ENCODE measurements at places on chromosomes 4 and X.
A peak's percentile ranks its signal among the peaks of the same experiment; 100 is the strongest.

DNA sequence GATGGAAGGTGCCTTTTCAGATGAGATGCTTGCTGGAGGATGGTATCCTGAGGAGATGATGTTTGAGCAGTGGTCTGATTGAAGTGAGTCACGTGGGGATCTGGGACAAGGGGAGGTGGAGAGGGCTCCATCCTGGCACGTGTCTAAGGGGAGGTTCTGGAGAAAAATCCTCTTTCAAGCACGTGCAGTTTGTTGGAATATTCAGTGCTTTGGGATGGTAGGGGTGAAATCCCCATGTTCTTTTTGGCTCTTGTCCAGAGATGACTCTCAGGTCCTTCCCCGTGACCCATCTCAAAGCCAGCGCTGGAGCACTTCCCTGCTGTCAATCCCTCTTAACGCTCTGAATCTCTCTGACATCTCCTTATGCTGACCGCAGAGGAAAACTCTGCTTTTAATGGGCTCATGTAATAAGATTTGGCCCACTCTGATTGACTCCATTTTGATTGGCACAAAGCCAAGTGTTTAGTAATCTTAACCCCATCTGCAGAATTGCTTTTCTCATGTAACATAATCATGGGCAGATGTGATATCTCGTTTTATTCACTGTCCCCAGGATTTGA is 10.8 kb upstream of the KLKB1 start:
- DNase-seq, result peak; percentile 91

- DNase-seq, result no peak
These were observed 106.9 kb upstream of the INPP4B start for GRCh38 chr4:142952821-142953580.

DNA sequence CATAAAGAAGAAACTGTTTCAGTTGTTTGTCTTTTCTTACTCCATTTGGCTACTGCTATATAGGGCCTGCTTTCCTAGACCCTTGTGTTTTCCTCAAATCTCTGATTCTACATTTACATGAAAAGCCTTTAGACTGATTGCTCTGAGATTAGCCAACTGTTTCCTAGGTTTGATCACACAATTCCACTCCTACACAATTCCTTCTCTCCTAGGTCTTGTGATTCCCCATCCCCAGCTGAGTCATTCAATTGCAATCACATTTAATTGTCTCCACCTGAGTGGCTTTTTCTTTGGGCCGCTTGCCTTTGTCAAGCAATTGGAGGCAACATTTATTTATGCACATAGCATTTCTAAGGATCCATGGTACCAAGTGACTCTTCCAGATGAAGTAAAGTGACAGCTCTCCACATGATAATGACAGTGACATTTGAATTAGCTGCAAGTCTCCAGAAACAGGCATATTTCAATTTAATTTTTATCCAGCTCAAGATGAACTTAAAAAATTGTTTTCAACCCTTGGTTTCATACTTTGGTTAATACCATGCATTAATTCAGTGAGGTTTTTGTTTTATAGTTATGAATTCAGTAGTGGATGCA is 35.8 kb downstream of the ATXN3L start:
- DNase-seq, result no peak

DNA sequence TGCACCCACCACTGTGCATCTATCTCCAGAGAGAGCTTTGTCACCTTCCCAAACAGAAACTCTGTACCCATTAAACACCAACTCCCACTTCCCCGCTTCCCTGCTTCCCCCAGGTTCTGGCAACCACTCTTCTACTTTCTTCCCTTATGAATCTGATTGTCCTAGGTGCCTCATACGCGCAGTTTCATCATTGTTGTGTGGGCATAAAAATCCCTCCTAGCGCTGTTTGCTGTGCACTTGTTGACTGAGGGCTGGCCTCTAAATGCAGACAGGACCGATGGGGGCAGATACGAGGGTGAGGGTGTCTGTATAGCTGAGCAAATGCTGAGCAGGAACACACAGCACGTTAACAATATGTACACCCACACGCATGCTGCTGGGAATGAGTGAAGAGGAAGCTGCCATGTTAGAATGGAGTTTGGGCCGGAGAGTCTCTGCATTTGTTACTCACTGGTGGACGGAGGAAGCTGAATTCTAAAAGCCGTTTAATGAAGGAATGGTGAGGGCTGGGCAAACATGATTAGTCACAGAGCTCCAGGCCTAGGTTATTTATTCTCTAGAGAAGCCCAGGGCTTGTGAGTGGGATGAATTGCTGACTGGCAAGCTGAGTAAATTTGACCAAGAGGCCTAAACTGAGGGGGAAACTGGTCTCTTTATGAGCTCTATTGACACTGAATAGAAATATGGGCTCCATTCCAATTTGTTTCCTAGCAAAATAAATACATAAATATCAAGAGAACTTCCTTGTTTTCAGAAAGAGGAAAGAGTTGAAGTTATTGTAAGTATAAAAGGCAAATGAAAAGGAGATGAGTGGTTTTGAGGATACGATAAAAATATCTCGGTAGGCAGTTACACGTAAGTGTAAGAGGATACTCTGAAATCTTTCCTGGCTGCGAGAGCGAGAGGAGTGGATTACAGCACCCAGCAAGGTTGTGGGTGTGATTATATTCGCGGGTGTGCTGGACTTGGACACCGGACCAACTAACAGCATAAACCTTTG is 95.9 kb upstream of the RPS6KA3 start:
- no peak for DNase-seq

- DNase-seq, result no peak
These were observed 6.2 kb downstream of the ARFIP1 start for GRCh38 chr4:152785639-152786615.

- no peak for DNase-seq
These were observed 745.3 kb upstream of the MAGEB2 start for GRCh38 chrX:29470030-29470429.

- DNase-seq, result no peak
These were observed 2062.0 kb downstream of the ARAP2 start for GRCh38 chr4:34182306-34182705.

DNA sequence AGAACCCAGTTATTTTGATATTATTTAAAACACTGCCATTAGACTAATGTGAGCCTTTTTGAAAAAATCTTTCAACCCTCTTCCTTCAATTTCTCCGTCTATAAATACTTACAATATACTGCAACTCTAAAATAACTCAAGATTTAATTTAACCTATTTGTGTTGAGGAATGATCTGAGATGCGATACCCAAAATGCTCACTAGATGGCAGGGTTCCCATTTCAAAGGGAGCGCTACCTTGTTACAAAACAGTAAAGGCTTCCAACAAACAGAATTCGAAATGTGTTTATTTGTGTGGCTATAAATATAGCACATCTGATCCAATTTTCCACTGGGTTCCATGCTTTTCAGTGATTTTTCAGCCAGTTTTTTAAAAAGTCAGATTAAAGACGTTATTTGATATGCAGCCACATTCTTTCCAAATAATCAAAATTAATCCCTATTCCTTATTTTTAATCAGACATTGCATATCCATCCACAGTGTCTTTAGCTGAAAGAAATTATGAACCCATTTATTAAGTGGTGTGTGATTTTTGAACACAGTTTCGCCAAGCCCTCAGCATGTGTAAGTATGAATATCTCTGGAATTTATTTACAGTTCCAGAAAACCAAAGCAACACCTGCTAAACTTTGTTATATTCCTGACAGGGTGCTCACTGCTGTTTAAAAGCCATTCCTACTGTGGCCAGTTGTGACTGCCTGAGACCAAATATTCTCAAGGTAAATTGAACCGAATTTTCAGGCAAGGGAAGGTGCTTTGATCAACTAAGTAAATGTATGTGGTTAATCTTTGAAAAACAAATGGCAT is 668.0 kb upstream of the LCORL start:
- DNase-seq, result peak; percentile 60

- no peak for DNase-seq
These were observed 175.6 kb downstream of the ANKRD50 start for GRCh38 chr4:124536946-124537345.

- DNase-seq, result no peak
These were observed 206.0 kb downstream of the DCTD start for GRCh38 chr4:182711211-182711610.

GRCh38 chrX:80181079-80181478 is 166.5 kb downstream of the TBX22 start:
- DNase-seq, result no peak

- DNase-seq, result no peak
These were observed 170.1 kb downstream of the AFAP1 start for GRCh38 chr4:7769396-7770223.

GRCh38 chr4:59968796-59969195 is 1231.3 kb upstream of the ADGRL3 start:
- no peak for DNase-seq

DNA sequence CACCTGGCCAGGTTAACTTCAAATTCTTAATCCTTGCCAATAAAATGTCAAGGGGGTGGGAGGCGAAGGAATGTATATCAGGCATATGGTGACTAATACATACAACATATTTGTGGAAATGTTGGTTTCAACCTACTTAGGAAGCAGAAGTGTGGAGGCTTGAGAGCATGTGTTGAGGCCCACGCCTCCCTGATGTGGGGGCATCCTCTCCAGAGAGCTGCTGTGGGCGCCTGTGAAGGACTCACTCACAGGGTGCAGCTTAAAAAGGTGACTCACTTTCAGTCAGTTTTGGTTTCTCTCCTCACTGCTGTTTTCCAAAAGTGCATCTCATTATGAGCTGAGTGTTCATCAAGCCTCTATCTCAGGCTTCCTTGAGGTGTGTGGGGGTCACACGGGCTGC is 27.5 kb downstream of the LNX1 start:
- no peak for DNase-seq

GRCh38 chrX:110162867-110163266 is 155.0 kb downstream of the AMMECR1 start:
- no peak for DNase-seq

DNA sequence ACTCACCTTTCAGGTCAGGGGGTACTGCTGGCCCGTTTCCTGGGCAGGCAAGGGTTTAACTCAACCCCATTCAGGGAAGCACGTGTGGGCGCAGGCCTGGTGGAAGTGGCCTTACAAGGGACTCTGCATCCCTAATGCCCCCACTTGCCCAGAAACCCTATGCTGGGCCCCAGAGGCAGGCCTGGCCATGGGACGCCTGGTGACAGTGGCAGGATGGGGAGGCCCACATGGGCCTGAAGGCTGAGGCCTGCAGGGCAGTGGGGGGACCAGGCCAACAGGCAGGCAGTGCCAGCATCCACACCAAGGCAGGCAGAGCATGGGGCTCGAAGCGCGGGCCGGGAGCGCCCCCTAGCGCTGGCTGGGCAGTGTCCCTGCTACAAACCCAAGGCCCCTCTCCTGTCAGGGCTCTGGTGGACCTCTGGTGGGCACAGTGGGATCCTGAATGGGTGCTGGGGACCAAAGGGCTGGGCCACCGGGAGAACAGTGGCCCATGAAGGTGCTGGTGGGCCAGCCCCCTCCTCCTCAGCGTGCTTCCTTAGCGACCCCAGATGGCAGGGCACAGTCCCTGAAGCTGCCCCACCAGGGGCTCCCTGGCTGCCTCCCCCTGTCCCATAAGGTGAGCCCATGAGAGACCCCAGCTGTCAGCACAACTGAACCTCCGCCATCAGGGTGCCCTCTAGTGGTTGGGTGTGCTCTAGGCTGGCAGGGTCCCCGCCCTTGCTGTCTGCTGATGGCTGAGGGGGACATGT is 16.8 kb downstream of the FGFR3 start:
- peak; percentile 75 for DNase-seq

DNA sequence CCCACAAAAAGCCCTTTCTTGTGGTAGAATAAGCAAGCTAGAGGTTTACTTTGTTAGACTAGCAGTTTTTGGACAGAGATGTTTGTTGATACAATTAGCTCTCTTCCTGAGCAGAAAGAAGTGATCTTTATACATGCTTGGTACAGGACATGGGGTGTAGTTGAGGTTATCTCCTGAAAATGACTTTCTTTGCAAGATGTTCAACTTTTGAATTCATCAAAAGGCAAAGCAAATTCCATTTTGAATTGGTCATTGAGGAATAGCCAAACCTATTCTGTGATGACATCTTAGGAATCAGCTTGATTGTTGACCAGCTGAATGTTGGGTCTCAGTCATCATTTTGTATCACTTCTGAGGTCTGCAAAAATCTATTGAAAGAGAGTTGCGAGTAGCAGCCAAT is 3.8 kb downstream of the CPE start:
- DNase-seq, result no peak

GRCh38 chr4:81604683-81605218 is 133.0 kb upstream of the RASGEF1B start:
- no peak for DNase-seq

- no peak for DNase-seq
These were observed 4.7 kb upstream of the PCDH18 start for GRCh38 chr4:137536789-137537561.

DNA sequence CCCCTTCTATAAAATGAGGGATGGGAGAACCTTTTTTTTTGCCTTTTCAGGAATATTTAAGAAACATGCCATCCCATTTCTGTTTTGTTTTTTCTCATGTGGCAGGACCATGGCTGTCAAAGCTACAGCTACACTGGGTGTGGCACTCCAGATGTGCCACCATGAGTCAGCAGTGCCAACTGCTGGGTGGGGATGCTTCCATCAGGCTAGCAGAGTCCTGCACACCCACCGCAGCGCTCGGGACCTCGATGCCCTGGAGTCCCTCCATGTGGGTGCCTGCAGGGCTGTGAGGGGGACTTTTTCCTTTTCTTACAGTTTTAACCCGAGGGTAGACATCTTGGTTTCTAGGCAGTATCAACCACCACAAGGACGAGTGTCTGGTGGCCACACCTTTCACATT is 352.6 kb downstream of the NR3C2 start:
- DNase-seq, result no peak

DNA sequence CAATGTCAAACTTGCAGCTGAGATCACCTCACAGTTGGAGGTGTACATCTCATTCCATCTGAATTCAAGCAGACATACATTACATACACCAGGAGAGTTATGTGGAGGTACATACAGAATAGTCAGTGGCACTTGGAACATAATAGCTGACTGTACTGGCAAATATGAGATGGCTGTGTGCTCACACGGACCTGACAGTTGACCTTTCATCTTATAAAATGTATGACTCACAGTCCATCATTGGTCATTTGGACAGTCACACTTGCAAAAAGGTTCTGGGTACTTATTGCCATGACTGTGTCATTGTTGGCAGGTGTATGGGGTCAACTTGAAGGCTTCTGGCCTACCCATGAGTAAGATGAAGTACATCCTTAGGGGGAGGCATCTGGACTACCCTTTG is 88.6 kb upstream of the WDR1 start:
- DNase-seq, result no peak

DNA sequence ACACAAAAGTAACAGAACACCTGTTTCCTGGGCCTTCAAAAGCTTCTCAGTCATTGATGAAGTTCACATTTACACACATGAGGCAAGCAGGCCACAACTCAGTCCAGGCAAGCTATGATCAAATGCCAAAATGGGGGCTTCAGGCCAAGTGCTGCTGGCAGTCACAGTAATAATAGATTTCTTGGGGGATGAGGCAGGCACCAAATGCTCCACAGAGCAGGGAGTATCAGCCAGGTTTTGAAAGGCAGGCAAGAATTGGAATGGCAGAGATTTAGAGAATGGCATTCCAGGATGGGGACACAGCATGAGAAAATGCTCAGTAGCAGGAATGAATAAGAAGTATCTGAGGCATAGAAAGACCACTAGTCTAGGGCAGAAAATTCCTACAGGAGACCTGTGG is 52.8 kb downstream of the GRIA3 start:
- no peak for DNase-seq

- no peak for DNase-seq
These were observed 205.6 kb upstream of the AR start for GRCh38 chrX:67338262-67338661.

Data from SK-N-DZ (cell line).